ENCODE measurements at places on chromosomes 16 and 17. TPM values are rescaled to one million over a fixed set of nuclear protein-coding genes. Genes with fewer than 3 reads are reported as not detected.

DNA sequence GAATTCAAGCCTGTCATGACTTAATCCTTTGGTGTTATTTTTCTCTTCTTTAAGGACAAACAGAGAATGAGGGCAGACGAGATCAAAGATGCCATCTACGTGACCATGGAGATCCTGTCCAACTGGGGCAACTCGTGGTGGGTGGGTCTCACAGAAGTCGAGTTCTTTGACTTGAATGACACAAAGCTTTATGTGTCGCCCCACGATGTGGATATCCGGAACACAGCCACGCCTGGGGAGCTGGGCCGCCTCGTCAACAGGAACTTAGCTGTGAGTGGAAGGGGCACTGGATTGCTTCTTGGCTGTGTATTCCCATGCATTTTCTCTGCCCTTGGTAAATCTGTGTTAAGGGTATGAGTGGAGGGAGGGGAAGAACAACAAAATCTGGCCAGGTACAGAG lies 158.7 kb downstream of the KATNIP start:
- DNase-seq, result no peak

DNA sequence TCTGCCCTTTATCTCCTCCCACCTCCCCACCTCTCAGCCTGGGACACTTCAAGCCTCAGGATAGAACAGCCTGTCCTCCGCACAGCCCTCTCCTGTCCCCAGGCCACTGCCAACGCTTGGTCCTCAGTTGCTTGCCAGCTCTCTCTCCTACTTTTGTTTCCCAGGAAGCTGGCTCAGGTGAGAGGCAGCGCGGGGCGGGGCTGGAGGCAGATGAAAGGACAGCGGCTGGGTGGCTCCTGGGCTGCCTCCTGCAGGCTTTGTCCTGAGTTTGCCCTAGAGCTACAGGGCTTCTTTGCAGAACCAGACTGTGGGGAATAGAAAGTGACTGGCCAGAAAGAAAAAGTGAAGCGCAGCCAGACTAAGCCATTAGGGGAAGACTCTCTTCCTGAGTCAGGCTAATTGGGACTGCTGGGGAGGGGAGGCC lies 48.2 kb upstream of the CDC42EP4 start:
- no peak for DNase-seq

DNA sequence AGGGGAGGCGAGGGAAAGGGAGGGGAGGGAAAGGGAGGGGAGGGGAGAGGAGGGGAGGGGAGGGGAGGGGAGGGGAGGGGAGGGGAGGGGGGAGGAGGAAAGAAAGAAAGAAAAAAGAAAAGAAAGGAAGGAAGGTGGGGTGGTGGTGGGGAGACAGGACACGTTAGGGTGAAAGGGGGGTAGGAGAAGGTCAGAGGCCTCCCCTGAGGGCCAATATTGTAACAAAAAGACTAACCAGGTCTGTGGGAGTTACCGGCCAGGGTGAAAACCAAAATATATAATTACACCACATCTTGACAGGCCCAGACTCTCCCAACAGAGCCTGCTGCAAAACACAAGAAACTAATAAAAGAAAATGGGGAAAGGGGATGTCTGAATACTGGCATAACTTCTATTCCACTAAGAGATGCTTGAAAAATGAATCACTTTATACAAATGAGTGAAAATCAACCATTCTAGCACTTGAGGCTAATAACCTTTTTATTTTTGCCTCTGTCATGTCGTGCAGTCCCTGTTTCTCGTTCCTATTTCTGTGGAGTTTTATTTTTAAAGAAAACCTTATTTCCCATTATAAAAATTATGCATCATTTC lies 10.0 kb downstream of the WDR45B start:
- no peak for DNase-seq

GRCh38 chr17:62857526-62857925 lies 49.4 kb upstream of the MARCHF10 start:
- DNase-seq, result no peak

TP53TG3B gene
- not detected for total RNA-seq

PRCD gene
- 20.0 TPM for total RNA-seq

DNA sequence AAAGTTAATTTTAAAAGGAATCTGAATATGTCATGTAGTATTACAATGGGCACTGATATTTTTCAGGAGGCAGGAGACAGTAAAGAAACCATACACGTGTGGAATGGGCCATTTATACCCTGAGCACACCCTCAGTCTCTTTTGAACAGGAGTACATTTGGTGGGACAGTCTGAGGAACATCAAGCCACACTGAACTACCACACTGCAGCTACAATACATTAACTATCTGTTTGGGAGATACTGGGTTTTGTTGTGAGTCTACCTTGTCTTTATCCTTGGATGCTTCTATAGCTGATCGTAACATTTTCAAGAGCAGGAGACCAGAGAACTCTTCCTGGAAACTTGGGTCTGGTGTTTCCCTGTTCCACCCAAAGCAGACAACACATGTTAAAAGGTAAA lies 31.7 kb downstream of the HEATR6 start:
- DNase-seq, result no peak

GRCh38 chr16:56120447-56121155 lies 70.7 kb upstream of the GNAO1 start:
- no peak for DNase-seq

NPIPB5 gene
- total RNA-seq, result 111 TPM
